CD8-positive, alpha-beta memory T cell (primary cell): ENCODE measurements at places on chromosomes 13 and 19. TPM values are rescaled to one million over a fixed set of nuclear protein-coding genes. Genes with fewer than 3 reads are reported as not detected.

- no peak for DNase-seq
Measured at GRCh38 chr19:16397791-16398529, 73.3 kb downstream of the KLF2 start.

Gene ANKRD24
- 0.90 TPM for total RNA-seq

DNA sequence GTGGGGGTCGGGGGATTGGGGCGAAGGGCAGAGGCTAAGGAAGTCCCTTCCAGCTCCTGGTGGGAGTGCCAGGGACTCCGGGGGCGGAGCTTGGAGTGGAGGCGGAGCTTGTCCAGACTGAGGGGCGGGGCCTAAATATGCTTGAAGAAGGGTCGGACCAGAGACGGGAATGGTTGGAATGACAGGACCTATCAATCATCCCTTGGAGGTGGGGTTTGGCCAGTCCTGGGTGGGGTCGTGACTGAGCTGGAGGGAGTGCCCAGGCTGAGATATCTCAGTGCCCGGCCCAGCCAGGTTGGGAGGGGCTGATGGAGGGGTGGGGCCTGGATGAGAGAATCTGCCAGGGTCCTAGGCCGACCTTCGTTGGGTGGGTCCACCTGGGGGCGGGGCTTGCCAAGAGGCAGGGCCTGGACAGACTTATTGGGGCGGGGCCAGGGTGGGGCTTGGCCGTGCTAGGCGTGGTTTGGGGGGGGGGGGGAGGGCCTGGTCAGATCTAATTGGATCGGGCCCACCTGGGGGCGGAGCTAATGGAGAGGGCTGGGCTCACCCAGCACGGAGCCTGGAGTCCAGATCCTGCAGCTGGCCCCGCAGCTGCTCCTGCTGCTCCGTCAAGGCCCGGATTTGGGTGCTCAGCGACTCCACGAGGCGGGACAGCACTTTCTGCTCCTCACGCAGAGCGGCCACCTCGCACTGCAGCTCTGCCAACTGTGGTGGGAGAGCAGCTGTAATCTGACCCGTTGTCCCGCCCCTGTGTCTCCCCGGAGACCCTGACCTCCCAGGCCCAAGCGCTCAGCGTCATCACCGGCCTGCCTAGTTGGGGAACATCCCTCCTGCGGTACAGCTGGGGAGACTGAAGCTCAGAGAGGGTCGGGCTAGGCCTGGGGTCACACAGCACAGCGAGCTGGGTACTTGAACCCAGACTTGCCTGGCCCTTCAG is 2.6 kb upstream of the WIZ start:
- no peak for DNase-seq

Gene NCAN
- not detected for total RNA-seq

DNA sequence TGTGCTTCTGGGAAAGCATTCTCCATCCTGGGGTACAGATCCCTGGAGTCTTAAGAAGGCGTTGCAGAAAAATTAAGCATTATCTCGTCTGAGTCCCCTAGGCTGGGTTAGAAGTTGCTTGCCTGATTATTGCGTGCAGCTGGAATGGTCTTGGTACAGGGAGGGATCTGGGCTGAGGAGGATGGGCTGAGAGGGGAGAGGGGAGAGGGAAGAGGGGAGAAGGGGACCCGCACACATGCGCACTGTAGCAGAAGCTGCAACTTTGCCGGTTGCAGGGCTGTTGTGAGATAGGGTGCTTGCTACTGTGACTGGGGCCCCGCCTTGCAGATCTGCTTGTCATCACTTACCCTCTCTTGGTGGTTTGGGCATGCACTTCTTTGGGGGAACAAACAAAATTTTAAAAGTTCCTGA is 316.8 kb downstream of the DLEU7 start:
- no peak for DNase-seq

Gene PRR12
- 25.9 TPM for total RNA-seq

DNA sequence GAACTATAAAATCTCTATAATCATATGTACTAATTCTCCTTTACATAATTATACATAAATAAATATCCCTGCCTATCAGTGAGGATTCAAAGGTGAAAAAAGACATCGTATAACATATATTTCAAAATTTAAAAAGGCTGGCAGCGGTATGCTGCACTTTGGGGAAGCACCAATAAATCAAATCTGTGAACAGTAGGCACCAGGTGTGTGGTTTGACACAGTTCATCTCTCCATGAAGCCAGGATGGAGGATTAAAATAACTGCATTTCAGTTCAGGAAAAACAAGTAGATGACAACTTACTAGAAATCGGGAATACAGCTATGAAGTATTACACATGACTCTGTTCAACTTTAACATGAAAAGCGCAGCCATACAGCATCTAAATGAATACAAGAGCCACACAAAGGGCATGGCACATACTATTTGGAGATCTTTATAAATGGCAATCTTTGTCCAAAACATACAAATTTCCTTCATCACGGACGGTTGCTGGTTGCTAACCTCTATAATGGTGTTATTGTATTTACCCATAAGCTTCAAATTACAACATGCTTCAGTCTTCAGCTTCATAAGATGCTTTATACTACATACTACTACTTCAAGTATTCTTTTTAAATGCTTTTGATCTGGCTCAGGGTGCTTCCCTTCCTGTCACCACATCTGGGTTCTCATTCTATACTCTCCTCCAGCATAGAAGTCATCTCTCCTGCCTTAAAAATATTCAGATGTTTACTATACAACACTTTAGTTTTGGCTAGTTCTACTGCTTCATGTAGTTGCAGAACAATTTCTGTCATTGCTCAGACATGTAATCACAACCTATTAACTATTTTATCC is 128.7 kb downstream of the KLF12 start:
- DNase-seq: no peak

- DNase-seq: no peak
Measured at GRCh38 chr13:110627351-110627750, 12.0 kb downstream of the NAXD start.

Gene DCT
- 0.07 TPM for total RNA-seq

Gene LHFPL6
- total RNA-seq: 5.9 TPM

DNA sequence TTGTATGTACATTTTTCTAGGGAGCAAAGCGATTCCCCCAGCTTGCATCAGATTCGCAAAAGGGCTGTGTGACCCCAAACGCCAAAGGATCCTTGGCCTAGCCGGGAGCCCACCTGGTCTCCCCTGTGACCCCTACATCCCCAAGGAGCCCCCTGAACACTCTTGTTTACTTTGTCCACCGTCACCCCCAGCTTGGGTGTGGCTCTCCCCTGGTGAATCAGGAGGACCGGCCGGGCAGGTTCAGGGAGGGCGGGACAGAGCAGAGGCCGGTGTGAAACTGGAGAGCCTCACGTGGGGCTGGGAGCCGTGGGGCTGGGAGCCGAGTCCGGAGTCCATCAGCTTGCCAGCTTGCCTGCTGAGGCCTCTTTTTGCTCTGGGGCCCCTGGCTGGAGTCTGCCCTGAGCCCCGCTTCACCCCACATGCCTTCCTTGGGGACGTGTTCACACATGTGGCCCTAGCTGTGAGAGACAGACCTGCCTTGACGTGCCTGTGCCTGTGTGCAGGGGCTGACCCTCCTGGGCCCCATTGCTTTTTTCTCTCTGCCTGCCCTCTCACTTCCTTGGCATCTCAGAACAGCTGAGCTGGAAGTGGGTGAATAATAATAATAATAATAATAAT is 2.0 kb downstream of the ITPKC start:
- no peak for DNase-seq

Gene NKPD1
- total RNA-seq: 0.13 TPM

DNA sequence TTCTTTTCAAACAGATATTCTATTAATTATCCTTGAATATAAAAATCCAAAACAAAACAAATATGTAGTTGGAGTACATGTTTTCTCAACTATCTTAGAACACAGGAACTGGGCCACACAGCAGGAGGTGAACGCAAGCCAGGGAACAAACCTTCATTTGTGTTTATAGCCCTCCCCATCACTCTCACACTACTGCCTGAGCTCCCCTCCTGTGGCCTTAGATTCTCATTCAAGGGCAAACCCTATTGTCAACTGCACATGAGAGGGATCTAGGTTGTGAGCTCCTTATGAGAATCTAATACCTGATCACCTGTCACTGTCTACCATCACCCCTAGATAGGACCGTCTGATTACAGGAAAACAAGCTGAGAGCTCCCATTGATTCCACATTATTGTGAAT is 427.1 kb upstream of the PRR20A start:
- DNase-seq: no peak

Gene ZNF154
- total RNA-seq: 6.5 TPM
